ENCODE measurements at places on chromosomes 2 and 18.

GRCh38 chr2:167103028-167103756 lies 214.9 kb downstream of the XIRP2 start:
- no peak for DNase-seq

GRCh38 chr2:158619496-158619895 lies 162.7 kb downstream of the PKP4 start:
- DNase-seq = no peak

DNA sequence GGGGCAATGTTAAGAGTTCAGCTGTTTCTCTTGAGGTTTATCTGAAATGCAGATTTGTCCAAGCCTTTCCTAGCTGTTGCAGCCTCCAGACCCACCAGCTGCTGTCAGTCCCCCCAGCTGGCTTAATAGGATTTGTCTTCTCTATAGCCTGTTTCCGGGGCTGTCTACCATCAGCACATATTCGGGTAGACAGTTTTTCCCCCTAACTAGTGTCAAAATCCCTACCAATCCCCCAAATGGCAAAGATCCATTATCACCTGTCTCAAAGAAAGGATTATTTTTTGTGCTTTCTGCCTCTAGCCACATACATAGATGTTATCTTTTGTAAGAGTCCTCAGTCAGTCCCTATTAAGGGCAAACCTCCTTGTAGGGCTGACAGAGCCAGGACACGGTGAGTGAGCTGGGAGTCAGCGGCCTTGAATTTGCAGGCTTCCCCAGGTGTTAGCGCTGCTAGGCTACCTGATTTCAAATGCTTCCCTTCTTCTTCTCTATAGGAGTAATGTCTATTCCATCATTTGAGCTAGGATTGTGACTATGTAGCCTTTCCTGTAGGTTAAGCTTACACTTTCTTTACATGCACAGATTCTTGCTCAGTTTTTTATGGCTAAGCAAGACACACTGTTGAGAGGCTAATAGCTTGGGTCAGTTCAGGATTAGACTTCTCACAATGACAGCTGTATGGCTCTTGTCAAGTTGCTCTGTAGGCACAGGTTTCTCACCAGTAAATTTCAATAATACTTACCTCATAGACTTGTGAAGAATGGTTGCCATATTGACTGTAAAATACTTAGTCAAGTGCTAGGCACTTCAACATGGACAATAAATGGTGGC lies 171.1 kb upstream of the UNC80 start:
- DNase-seq = no peak

DNA sequence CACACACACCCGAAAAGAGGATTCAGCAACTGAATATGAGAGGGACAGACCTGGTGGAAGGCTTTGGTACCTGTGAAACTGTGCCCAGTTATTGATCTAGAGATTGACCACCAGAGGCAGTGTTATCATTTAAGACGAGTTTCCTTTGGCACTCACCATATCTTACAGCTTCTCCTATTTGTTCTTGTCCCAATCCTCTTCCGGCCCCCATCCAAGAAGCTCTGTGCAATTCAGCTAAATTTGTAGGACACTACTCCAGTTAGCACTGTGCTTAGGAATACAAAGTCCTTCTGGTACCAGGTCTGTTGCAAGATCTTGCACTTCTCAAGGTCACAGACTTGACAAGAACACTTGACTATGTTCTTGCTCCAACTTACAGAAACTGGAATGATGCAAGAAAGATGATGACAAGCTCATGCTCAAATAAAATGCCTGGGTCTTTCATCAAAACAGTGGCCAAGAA lies 177.7 kb downstream of the TMEM247 start:
- peak; percentile 27 for DNase-seq

- no peak for DNase-seq
Observed at GRCh38 chr2:9230051-9230802, 23.6 kb downstream of the ASAP2 start.

DNA sequence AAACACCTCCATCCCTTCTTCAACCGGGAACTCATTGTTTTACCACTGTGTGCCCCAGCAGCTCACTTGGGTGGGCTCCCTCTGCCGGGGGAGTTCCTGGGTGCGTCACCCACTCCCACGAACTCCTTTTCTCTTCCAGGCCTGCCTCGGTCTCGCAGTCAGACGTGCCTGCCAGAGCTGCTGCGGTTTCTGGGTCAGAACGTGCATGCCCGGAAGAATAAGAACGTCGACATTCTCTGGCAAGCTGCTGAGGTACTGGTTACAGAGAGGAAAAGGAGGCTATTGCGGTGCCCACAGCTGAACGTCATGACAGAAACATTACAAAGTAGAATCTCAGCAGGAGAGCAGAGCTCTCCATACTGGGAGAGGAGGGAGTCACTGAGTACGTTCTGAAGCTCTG lies 35.6 kb downstream of the COA5 start:
- no peak for DNase-seq

GRCh38 chr18:59867337-59868104 lies 32.3 kb upstream of the PMAIP1 start:
- DNase-seq = no peak

DNA sequence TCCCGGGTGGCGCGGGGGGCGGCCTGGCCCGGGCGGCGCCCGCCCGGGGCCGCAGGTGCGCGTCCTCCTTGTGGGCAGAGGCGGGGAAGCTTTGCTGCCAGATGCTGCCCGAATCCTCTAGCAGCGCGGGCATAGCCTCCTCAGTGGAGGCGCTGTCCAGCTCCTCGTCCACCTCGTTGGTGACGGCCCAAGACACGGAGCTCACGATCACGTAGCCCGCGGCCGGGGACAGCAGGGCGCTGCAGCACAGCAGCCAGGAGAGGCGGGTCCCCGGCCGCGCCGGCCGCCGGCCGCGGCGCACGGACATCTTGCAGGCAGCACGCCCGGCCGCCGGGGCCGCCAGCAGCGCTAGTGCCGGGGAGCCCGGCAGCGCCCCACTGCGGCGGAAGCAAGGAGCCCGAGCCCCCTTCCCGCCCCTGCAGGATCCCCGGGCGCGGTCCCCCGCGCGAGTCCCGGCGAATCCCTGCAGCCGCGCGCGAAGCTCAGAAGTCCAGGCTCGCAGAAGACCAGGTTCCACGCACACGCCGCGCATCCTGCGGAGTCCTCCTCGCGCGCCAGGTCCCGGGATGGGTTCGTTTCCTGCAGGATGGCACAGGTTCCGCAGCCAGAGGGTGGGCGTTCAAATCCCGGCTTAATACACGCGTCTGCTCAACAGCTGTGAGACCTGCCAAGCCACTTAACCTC lies at the start of gene CREG2:
Gene CREG2 (minus strand): TSS at position 353 of the 684 bp plus-strand sequence. CDS start 46 bp downstream, at position 307.
- peak; percentile 50 for DNase-seq

- no peak for DNase-seq
Observed at GRCh38 chr2:186307871-186308270, 178.2 kb upstream of the ZC3H15 start.

GRCh38 chr2:150513647-150514046 lies 26.2 kb upstream of the RND3 start:
- no peak for DNase-seq

- DNase-seq = no peak
Observed at GRCh38 chr18:2907550-2908135, 60.8 kb downstream of the EMILIN2 start.

- peak; percentile 69 for DNase-seq
Observed at GRCh38 chr18:75070625-75071483, 138.1 kb downstream of the PTGR3 start.

DNA sequence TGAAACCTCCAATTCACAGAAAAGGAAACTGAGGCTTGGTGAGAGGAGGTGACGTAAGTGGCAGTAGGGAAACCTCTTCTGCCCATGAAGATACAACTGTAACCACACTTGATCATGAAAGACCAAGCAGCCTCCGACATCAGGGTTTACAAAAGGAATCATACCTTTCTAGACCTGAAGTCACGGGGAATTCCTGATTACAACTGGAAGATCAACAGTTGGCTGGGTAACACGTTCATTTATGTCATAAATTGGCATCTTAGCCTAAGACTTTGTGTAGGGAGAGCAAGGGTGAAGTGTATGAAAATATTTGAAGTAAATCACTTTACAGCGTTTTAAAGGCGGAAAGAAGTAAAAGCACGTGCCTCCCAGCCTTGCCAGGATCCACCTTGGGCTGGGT lies 922 bp downstream of the HS1BP3 start:
- no peak for DNase-seq

GRCh38 chr2:30039101-30039500 lies 107.7 kb upstream of the YPEL5 start:
- DNase-seq = no peak

DNA sequence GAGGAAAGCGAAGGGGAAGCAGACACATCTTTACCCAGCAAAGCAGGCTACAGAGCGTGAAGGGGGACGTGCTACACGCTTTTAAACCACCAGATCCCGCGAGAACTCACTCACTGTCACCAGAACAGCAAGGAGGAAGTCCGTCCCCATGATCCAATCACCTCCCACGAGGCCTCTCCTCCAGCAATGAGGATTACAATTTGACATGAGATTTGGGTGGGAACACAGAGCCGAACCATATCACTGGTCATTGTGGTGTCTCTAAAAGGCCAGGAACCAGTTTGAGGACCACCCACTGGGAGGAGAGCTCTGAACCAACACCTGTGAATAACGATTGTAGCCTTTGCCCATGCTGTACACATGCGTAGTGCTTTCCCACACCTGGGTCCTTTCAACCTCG lies 116.6 kb upstream of the FAM136A start:
- DNase-seq = no peak

- no peak for DNase-seq
Observed at GRCh38 chr2:22274661-22275060, 1110.3 kb upstream of the KLHL29 start.

- no peak for DNase-seq
Observed at GRCh38 chr2:220212296-220213080, 585.1 kb downstream of the SLC4A3 start.

- peak; percentile 4 for DNase-seq
Observed at GRCh38 chr2:39620067-39620466, 45.6 kb upstream of the TMEM178A start.

- DNase-seq = no peak
Observed at GRCh38 chr2:31079665-31080064, 58.6 kb downstream of the GALNT14 start.

DNA sequence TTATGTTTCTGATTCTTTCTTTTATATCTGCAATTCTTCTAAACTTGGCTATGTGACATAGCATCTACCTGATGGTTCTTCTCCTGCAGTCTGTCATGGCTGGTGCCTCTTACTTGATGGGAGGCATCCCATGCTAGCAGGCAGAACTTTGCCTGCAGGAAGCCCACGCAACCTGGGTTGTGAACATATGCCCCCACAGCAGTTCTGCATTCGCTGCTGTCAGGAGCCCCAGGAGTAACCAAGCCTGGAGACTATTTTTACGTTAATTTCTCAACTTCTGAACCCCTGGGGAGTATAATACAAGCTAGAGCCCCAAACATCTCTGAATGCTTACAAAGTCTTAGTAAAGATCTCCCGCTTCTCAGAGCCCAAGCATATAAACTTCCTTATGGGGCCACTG lies 12.1 kb downstream of the FAM168B start:
- DNase-seq = no peak

DNA sequence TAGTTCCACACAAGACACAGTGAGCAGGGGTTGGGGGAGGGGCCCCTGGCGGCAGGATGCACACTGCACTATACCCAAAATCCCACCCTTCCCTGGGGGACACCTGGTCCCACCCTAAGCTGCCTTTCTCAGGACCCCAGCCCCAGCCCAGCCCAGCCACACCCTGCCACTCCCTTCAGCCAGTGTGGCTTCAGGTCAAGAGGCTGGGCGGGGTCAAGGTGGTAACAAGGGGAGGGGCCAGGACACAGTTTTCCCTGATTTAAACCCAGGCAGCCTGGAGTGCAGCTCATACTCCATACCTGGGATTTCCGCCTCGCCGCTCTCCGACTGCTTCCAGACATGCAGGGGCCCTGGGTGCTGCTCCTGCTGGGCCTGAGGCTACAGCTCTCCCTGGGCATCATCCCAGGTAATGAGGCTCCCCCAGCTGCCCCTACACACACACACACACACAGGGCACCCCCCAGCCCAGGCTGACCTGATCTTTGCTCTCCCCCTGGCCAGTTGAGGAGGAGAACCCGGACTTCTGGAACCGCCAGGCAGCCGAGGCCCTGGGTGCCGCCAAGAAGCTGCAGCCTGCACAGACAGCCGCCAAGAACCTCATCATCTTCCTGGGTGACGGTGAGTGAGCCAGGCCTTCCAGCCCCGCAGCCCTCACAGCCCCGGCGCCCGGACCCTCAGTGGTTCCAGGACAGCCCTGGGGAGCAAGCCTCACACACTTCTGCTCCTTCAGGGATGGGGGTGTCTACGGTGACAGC lies at the start of gene ALPG:
Gene ALPG (plus strand): TSS at position 289 of the 755 bp plus-strand sequence. CDS start 51 bp downstream, at position 340.
- no peak for DNase-seq

DNA sequence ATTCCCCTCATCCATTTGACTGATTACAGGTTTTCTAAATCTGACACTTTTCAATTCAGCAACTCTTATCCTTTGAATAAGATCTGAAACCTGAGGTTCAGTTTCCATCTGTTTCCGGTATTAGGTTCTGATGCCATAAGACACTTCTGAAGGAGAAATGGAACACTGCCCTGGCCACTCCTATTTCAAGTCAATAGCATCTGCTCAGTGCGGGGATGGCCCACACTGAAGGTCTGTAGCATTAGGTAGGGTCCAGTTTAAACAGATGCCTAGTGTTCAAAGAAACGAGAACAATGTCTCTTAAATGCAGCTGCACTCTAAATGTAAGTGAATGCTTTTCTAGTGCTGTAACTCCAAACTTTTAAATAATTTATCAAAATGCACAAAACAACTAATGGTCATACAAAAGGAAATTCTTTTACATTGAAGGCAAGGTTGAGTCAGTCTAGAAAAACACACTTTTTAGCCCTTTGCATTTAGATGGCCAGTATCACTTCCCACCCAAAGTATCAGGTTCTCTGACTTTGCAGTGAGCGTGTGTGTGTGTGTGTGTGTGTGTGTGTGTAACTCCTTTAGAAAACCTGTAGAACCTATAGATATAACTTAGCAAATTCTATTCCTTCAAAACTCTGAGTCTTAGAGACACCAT lies 78.2 kb downstream of the STK39 start:
- DNase-seq = no peak

DNA sequence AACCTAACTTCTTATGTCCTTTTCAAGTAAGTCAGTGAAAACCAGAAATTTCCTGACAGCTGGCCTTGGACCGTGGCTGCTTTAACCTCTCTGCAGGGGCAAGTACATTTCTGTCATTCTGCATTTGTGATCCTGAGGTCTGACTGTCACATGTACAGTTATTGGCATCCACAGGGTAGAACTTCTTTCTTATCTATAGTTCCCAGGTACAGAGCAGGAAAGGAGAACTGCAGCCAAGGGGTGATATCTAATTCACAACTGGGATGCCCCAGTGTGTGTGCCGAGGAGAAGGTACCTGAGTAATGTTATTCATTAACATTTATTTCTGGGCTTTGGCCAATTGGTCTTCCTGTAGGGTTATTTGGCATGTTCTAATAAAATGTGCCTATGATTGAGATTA lies 468.9 kb downstream of the PARD3B start:
- no peak for DNase-seq

GRCh38 chr2:69241664-69242514 lies 145.1 kb downstream of the GFPT1 start:
- no peak for DNase-seq
